ENCODE measurements at places on chromosomes 6 and 20.

- no peak for DNase-seq
Measured at GRCh38 chr6:126110512-126111270, 124.4 kb downstream of the TRMT11 start.

DNA sequence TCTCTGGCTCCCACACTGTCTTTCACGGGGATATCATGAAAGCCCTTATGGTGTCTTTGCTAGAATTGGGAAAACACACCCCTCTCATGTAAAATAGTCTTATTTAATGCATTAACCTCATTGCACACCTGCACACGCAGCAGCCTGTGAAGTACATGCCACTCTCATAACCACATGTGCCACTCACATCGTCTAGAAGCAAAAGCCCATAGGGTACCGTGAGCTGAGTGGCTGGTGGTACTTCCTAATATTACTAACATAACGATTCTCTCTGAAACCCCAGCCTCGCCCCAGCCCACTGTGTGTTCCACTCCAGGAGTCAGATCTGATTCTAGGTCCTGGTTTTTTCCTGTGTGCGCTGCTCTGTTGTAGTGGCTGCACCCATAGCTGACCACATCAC, 9.5 kb upstream of the TMEM242 start:
- no peak for DNase-seq

DNA sequence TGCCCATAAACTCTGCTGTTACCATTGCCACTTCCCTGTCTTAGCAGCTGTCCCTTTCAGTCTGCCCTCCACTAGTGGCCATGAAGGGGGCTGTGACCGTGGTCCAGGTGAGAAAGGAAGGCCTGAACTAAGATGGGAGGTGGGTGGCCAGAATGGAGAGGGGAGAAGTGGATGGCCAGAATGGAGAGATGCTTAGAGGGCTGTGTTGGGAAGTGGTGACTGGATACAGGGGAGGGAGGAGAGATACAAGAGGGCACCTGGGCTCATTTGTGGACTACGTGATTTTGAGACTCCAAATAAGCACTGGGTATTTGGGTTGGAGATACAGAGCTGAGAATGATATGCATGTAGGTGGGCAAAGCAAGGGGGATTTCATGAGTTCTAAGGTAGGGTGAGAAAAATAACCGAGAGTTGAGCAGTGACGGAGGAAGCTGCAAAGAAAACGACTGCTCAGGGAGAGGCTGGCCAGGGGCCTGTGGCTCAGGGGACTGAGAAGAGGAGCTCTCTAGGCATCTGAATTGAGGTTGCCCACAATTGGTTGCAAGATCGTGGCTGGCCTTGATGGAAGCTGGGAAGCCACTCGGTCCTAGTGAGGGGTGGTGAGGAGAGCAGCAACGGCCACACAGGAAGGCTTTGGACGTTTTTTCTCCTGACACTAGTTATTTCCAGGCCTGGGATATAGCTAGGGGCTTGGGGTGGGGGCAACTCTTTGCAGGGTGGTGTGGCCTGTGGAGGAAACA, 36.9 kb downstream of the PANK2 start:
- no peak for DNase-seq

GRCh38 chr6:16925461-16925860, 164.2 kb upstream of the ATXN1 start:
- DNase-seq: peak; percentile 43

DNA sequence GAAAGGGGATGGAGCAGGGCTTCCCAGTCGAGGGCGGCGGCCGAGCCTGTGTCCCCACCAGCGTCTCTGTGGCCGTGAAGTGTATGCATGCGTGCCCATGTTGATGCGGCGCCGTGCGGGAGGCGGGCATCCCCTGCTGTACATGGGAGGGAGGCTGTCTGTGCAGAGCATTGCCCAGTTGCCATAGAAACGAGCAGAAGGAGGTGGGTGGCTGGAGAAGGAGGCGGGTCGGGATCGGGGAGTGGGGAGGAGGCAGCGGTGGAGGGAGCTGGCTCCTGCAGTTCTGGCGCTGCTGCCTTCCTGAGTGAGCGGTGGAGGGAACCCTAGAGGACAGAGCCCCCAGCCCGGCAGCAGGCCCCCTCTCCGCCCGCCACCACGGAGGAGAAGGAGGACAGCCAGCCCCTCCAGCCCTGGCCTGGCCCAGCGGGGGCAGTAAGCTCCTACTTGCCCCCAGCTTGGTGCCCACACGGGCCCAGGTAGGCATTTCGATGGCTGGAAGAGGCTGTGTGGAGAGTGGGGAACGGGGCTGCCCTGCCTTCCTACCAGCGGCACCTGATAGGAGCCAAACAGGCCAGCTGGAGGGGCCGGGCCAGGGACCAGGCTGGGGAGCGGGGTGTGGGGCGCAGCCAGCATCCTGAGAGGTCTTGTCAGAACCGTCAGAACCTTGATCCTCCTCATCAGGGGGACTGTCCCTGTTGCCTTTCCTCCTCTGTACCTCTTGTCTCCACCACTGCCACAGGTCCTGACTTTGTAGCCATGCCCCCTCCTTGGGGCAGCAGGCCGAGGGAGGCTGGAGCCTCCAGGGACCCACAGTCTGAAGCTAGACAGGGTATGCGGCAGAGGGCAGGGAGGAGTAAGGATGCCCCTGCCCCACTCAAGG, 41.3 kb downstream of the SPDEF start:
- peak; percentile 29 for DNase-seq

DNA sequence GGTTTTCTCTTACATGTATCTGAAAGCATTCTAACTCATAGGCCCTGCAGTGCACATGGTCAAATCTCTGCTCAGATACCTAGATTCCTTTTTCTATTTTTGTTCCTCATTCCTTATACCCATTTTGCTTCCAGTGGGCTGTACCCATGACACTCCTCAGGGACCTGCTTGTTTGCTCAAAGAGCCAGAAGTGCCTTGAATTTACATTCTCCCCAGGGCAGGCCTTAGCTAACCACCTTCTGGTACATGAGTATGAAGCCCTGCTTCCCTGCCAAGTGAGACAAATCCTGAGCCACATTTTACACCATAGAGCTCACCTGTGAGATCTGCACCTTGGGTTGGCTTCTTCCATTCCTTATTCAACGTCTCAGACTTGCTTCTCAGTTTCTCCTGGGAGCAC, 326.6 kb upstream of the SASH1 start:
- DNase-seq: no peak

GRCh38 chr20:8386991-8387390, 254.9 kb downstream of the PLCB1 start:
- no peak for DNase-seq

DNA sequence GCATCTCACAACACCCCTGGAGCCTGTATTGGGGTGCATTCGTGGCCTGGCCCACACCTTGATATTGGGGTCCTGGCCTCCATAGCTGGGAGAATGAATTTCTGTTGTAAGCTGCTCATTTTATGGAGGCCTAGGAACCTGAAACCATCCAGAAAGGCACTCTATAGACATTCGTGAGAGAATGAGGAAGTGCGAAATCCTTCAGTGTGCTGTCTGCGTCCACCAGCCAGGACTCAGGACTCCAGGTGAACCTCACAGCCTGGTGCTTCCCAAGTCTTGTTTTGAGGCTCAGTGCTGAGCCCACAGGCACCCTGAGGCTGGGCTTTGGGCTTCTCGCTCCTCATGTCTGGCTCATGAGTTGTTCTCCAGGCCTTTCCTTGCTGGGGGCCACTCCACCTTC, 11.9 kb upstream of the RBBP8NL start:
- no peak for DNase-seq

DNA sequence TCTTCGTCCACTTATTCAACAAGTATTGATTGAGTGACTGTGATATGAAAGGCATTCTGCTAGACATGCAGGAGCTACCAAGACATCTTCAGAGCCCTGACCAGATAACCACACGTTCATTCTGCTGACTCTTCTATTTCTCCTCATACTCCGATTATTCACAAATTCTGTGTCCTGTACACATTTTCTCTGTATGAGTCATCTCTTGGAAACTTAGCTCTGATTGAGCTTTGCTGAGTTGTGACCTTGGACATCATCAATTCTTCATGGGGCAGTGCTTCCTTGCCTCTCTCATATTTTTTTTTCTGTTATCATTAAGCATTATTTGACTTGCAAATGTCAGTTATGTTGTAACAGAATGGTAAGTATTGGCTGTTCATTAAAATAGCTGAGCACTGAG, 351.6 kb upstream of the CNR1 start:
- peak; percentile 6 for DNase-seq

GRCh38 chr6:34025112-34025807, 120.6 kb downstream of the GRM4 start:
- DNase-seq: no peak

GRCh38 chr20:36462440-36463211, 78.7 kb upstream of the MYL9 start:
- peak; percentile 48 for DNase-seq

GRCh38 chr6:71259888-71260604, 28.6 kb upstream of the OGFRL1 start:
- no peak for DNase-seq

GRCh38 chr6:147821295-147821897, 312.9 kb downstream of the SAMD5 start:
- no peak for DNase-seq

DNA sequence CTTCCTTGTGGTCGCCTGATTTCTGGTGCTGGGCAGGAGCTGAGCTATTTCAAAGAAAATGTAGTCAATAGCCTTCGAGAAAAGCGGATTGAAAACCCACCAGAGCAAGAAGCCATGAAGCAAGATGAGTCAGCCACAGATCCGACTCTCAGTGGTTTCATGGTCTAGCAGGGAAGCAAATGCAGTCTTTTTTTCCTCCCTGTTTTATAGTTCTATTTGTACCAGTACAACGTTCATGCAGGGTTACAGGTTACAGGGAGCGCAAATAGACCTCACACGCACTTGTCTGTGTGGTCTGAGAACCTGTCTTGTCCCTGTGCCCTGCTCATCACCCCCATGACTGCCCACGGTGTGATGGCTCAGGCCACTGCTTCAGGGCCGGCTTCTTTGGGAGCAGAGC, 309.8 kb upstream of the SUPT3H start:
- DNase-seq: no peak

GRCh38 chr6:119978274-119978889, 628.8 kb upstream of the MAN1A1 start:
- DNase-seq: peak; percentile 19

DNA sequence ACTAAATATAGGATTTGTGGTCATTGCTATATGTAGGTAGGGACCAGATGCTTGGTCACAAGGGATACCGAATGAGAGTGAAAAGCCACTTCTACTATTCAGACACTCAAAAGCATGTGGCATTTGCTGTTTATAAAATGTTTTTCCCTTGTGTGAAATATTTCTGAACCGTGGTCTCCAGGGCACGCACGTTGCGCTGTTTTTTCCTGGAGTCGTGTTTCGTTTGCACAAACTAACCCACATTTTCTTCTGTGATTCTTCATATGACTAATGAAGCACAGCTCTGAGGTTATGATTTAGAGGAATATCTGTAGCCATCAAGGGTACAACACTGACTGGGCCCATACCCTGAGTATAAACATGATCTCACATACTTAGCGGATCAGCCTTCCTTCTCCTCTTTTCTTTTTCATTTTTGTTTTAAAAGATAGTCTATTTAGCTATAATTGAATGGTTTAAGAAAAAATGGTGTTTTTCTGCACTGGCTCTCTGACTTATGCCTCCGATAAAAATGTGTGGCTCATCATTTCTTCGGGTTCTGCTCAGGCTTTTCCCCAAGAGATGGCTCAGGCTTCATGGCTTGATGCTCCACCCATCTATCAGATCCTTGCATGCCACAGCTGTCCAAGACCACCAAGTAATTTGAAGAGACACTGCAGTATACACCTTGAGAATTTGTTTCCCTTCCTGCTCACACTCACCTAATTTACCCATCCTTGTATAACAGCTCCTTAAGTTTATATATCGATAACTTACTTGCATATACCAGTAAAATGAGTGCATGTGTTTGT, 59.9 kb upstream of the HBS1L start:
- DNase-seq: peak; percentile 13

- DNase-seq: peak; percentile 39
Measured at GRCh38 chr6:46090115-46091079, 39.4 kb upstream of the ENPP4 start.

DNA sequence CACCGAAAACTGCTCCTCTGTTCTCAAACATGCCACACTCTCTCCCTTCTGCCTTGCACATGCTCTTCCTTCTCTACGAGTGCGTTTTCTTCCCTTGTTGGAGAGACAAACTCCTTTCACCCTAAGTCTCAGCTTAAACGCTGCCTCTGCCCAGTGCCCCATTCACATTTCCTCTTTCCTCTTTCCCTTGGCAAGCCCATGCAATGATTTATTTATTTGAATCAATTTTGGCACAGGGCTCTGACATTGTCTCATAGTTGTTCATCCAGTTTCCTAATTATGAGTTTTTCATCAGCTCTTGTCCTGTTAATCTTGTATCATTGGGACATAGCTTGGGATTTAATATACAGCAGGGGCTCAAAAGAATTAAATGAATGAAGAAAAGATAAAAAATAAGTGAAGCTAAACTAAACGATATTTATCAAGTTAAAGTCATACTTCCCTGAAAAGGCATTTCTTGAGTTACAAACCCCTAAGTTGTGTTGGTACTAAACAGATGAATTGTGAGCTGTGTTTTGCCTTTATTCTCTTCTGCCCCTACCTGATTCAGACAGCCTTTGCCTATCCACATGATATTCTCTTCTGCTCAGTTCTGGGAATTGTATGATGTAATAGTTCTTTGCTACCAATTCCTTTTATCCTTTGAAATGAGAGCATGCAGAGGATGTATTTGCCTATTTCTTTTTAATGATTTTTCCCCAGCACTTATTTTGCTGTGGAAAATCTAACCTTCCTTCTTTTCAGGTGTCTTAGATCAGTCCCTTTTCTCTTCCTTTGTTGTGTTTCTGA, 704.4 kb downstream of the UTRN start:
- no peak for DNase-seq

DNA sequence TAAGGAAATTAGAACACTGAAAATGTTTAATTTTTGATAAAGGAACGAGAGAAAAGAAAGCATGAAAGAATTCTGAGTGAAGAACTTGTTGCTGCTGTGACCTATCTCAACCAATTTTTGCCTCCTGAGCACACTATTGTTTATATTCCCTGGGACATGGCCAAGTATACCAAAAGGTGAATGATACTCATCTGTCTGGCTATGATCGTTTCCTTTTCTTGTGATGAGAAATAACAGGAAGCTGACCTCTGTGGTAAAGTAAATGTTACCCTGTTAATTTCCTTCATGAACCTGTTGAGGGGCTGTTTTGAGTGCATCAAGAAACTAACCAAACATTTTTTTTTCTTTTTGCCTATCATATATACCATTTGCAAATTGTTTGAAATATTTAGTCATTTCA, 69.1 kb downstream of the FIG4 start:
- DNase-seq: no peak

DNA sequence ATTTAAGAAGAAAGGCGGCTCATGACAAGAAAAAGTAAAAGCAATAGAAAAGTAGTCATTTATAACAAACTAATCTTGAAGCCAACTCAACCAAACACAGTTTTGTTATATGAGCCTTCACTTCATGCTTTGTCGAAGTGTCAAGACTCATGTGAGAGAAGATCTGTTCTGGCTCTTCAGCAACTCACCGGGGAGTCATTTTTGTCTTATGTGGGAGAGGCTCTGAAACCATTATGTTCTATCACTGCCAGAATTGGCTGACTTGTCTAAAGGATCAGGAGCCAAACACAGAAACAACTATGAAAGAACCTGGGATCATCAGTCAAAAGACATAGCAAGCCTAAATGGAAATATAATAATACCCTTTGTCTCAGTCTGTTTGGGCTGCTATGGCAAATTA, 105.2 kb downstream of the CDK19 start:
- no peak for DNase-seq
